Inflammatory macrophage treated with lipopolysaccharide for 4 hours (primary cell): ENCODE measurements at places on chromosomes 1 and 21.

DNA sequence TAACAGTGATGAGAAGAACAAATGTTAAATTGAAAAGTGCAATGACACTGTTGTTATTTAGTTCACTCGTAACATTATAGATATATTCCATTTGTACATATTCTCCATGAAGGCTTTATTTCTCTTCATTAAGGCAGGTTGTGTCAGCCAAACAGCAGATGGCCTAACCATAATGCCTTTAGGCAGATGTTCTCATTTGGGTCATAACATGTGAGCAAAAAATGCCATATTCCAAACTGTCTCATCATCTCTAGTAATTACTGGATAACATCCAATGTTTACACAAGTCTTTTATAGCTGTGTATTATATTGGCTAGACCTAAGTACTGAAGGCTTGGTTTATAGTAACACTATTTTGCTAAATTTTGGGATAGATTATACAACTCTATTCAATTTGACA lies 87.2 kb upstream of the CHODL start:
- no peak for DNase-seq

DNA sequence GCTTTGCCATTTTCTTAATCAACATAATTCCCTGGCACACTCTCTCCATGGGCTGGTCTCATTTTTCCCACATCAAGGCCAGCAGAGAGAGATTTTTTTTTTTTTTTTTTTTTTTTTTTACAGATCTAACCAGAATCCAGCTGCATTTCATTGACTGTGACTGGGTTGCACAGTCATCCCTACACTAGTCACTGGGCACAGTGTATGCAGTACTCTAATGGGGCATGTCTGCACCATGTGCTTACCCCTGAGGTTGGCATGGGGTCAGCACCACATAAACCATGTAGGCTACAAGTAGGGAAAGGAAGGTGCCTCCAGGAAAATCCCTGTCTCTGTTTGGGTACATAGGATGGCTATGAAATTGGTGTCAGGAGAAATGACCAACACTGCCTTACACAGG lies 64.1 kb upstream of the LRP8 start:
- no peak for DNase-seq

DNA sequence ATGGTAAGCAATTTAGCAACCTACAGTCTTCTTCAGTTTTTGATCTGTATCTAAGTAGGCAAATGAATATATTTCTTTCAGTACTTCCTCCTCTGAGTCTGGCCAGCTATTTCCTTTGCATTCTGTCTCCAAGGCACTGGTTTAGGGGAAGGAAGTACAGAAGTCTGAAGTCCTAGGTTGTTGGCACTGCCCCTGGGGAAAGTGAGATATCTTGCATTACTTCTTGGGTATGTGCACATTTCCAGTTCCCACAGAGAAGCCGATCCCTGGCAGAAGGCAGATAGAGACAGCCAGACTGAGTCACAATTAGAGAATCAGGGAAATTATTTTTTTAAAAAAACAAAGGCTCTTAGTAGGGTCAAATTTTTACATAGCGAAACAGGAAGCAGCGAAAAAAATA lies 98.8 kb downstream of the RASAL2 start:
- peak; percentile 91 for DNase-seq

- no peak for DNase-seq
Measured at GRCh38 chr21:44002511-44002910, 9.6 kb upstream of the TRAPPC10 start.

DNA sequence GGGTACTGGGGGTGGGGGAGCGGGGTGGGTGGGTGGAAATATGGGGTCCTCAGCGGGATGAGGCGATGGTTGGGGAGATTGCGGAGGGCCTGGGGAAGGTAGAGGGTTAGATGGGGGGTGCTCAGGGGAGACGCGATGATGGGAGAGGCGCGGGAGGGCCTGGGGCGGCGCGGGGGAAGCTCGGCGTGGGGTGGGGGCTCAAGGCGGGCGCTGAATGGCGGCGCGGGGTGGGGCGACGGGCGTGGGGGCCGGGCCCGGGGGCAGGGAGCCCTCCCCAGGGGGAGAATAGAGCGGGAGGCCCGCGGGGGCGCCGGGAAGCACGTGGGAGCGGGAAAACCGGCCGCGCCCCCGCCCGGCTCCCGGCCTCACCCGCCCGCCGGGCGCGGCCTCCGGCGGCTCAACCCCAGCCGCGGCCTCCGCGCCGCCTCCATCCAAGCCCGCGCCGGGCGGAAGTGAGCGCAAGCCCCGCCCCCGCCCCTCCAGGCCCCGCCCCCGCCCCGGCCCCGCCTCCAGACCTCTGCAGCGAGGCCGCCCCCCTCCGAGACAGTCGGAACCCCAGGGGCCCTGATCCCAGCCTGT lies at the start of gene FAAP20:
Gene FAAP20, minus strand, starts transcription at position 454 of the 579 bp plus-strand sequence. Its CDS starts 23 bp downstream, at position 431.
- peak; percentile 58 for DNase-seq

- peak; percentile 97 for DNase-seq
Measured at GRCh38 chr1:39398278-39399021, 93.0 kb upstream of the BMP8A start.

DNA sequence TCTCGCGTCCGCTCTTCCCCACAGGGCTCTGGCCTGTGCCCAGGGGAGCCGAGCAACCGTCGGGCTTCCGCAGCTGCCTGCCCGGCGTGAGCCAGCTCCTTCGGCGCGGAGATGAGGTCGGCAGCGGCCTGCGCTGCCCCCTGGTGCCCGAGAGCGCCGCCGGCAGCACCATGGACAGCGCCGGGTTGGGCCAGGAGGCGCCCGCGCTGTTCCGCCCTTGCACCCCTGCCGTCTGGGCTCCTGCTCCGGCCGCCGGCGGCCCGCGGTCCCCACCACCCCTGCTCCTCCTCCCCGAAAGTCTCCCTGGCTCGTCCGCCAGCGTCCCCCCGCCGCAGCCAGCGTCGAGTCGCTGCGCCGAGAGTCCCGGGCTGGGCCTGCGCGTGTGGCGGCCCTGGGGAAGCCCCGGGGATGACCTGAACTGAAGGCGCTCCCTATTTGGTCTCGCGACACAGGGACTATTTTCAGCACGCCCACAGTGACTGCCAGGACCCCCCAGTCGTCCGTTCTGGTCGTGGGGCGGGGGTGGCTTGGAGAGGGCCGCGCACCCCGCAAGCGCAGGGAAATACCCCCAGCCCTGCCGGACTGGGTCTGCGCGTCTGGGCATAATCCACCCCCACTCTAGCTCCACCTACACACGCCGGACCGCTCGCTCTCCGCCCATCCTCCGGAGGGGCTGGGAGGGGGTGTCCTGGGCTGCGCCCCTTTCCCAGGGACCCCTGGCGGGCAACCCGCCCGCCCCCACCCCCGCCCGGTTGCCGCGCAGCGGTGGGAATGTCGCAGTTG lies 1.3 kb downstream of the HES3 start:
- DNase-seq = peak; percentile 80

DNA sequence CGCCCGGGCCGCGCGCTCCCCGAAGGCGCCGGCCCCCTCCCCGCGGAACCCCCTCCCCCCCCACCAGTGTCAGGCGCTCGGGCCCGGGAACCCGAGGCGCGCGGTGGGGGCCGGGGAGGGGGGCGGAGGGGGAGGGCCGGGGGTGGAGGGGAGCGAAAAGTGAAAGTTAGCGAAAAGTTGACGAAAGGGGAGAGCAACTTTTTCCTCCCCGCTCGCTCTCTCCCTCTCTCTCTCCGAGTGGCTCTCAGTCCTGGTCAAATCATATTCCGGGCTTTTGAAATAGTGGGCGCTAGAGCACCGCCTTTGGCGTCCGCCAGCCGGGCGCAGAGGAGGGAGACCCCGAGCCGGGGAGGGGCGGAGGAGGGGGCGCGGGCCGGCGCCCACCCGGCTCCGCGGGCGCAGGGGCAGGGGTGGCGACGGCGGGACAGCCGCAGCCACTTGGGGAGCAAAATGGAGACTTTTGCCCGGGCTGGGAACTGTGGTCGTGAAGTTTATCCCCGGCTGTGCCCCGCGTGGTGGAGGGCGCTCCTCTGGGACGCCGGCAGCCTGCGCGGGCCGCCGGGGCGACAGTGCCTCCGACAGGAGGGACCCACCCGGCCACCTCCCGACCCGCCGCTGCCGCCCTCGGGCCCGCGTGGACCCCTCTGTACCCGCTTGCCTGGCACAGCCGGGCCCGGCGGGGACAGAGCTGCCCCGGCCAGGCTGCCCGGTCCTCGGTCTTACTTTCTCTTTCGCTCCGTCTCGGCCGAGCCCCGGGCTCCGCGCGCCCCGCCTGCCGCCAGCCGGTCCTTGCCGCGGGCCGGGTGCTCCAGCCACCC lies 697 bp downstream of the PRDM16 start:
- DNase-seq = peak; percentile 32

GRCh38 chr1:108854221-108855019 lies 2.5 kb downstream of the AKNAD1 start:
- no peak for DNase-seq

DNA sequence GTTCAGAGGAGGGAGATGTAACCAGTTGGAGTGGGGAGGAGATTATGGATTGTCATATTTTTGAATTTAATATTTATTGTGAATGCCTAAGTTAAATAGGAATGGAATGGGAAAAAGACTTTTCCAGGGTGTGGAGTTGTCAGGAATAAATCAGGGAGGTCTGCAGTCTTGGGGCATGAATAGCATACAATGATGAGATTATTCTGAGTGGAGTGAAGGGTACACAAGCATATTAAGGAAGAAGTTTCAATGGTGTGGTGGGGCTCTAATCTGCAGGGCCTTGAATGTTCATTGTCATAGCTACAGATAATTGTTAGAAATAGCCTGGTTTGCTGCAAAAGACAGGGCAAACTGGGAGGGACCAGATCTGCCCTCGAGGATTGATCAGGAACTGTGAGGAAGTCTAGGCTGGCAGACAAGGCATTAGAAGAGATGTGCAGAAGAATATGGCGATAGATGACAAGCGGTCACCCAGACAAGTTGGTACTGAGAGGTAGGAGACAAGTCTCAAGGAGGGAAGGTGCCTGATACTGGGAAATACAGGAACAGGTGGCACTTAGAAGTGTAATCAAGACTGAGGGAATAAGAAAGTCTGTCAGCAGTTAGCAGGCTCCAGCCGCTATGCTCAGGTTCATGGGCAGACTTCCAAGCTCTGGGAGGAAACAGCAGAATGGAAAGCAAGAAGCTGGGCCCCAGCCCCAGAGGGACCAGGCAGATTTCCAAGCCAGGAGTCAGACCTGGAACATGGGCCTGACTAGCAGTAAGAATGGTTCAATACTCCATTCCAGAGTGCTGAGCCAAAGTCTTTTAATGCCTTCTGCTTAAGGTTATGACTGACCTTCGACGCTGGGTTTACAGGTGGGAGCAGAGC lies 20.9 kb upstream of the RGL1 start:
- DNase-seq = no peak

DNA sequence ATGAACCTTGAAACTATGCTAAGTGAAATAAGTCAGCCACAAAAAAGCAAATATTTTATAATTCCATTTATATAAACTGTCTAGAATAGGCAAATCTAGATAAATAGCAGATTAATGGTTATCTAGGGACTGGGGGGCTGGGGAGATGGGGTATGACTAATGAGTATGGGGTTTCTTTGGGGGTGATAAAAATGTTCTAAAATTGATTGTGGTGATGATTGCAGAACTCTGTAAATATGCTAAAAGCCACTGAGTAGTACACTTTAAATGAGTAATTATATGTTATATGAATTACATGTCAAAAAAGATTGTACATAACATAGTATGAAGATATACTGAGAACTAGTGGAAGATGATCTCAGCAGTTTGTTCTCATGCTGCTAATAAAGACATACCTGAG lies 675.0 kb downstream of the KIF26B start:
- DNase-seq = no peak

DNA sequence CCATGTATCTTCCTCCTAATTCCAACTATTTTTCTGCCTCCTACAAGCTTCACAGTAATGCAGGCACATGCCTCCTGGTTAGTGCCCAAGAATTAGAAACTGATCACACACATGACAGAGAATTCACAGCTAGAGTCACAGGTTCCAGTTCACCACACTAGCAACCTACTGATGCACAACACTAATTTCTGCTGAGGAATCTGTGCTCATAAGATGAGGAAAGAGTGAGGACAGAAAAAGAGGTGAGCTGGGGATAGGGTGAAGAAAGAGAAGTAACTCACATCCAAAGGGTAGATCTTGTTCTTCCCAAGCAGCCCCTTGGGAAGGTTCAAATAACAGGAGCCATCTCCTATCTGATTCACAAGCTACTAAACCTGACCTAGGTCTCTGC lies 61.3 kb downstream of the PUM1 start:
- no peak for DNase-seq

DNA sequence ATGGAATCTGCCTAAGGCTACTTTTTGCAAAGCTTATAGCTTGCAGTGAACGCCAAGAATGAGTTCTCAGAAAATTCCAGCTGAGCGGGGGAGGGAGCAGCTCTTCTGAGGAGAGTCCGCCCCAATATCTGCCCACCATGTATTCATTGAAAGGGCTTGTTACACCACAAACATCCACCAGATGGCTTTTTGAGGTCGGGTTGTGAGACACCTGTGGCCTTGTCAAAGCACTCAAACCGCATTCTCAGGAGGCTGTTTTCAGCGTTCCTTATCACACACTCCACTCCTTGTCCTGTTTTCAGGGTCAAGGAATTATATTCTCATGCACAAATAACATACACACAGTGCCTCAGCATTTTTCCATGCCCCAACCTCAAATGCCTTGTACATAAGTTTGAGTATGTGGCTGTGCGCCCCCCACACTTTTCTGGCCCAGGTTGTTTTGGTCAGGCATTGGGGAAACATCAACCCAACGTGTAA lies 3.9 kb upstream of the C4BPB start:
- DNase-seq = peak; percentile 56

DNA sequence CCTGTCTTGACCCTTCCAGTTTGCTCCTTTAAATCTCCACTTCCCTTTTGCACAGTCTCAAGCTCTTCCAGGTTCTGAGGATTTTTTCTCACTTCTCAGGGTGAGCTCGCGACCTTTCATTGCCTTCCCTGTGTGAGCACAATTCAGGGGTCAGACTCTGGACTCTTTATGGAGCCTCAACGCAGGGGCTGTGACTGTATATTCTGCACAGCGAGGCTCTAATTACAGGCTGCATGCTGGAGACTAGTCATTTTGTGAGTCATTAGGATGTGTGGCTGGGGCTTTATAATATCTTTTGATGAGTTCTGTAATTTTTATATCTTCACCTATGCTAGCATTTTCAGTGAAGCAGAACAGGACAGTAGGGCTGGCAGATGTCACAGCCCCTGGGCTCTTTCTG lies 270.7 kb downstream of the KAZN start:
- no peak for DNase-seq

GRCh38 chr1:204507317-204508105 lies 8.7 kb upstream of the MDM4 start:
- DNase-seq = peak; percentile 42

- no peak for DNase-seq
Measured at GRCh38 chr1:83810144-83810543, 188.8 kb downstream of the TTLL7 start.

GRCh38 chr1:16117369-16117768 lies 38.5 kb downstream of the EPHA2 start:
- DNase-seq = no peak

DNA sequence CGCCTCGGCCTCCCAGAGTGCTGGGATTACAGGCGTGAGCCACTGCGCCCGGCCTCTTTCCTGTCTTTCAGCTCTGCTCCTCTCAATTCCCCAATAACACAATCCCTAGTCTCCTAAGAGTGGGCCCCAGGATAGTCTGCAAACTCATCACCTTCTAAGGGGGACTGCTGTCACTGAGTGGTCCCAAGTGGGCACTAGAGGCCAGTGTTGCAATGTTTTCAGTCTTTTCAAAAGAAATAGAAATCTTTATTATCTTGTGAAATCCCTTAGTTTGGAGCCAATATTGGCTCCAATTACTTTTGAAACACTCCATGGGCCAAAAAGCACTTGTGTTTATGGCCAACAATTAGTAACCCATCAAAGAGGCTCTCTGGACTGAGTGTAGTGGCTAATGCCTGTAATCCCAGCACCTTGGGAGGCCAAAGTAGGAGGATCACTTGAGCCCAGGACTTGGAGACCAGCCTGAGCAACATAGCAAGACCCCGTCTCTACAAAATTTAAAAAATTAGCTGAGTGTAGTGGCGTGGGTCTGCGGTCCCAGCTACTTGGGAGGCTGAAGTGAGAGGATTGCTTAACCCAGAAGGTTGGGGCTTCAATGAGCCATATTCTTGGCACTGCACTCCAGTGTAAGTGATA lies 28.6 kb upstream of the ZNF697 start:
- DNase-seq = no peak
